Sigmoid colon (tissue), 7 donors: ENCODE measurements at places on chromosomes 1 and 21. TPM values are rescaled to one million over a fixed set of nuclear protein-coding genes. Genes with fewer than 3 reads are reported as not detected.

TEKT2 gene
- not detected for polyA plus RNA-seq

DIRAS3 gene
- polyA plus RNA-seq = not detected

MANEAL gene
- 0.60 TPM for polyA plus RNA-seq

FCRL2 gene
- polyA plus RNA-seq = 13.6 TPM

DIO1 gene
- not detected for polyA plus RNA-seq

LCE2C gene
- not detected for polyA plus RNA-seq

USP16 gene
- polyA plus RNA-seq = 25.3 TPM

RORC gene
- 10.4 TPM for polyA plus RNA-seq

FAM131C gene
- 0.12 TPM for polyA plus RNA-seq

MTARC1 gene
- 15.6 TPM for polyA plus RNA-seq

RGS16 gene
- polyA plus RNA-seq = 0.46 TPM

LCE1F gene
- polyA plus RNA-seq = not detected

CHI3L2 gene
- not detected for polyA plus RNA-seq

ADAMTSL4 gene
- 2.1 TPM for polyA plus RNA-seq

ITLN1 gene
- polyA plus RNA-seq = 175 TPM

BLACAT1 gene
- polyA plus RNA-seq = 0.51 TPM

ILDR2 gene
- 0.42 TPM for polyA plus RNA-seq

CALML6 gene
- polyA plus RNA-seq = not detected

PROX1 gene
- polyA plus RNA-seq = 2.4 TPM

CD1E gene
- not detected for polyA plus RNA-seq

TIE1 gene
- 9.5 TPM for polyA plus RNA-seq

TFF3 gene
- polyA plus RNA-seq = 1,800 TPM
